ENCODE measurements at places on chromosomes 1 and 21.

DNA sequence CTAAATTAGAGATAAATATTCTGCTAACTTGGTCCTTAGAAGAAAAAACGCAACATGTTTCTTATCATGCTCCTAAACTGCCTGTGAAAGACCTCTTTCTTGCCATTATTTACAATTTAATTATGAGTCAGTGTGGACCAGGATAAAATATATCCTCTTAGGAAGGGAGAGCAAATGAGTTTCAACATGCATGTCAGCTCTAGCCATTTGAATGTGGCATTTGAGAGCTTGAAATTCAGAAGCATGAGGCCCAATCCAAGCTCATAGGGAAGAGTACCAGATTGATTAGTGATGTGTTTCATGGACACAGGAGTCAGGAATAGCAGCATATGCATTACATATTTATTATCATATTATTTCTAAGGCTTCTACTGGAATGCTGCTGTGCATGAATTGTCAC lies 39.3 kb downstream of the TBX15 start:
- peak; percentile 3 for DNase-seq

- peak; percentile 24 for DNase-seq
These were observed 21.5 kb upstream of the LEFTY2 start for GRCh38 chr1:225962440-225962975.

DNA sequence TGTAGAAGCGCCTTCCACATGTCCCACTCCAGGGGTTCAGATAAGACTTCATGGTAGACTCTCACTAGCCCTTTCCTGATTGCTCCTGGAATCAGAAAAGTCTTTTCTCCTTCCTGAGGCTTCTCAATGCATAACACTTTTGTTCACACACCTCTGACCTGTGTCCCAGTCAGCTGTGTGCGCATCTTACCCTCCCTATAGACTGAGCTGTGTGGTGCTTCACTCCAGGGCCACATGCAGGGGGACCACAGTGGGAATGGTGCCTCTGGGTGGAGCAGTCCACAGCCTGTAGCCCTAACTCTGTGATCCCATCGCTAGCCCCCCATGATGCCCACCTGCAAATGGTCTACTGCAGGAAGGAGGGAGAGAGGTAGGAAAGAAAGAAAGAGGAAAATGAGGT lies 84.0 kb upstream of the TLR5 start:
- DNase-seq: no peak

- DNase-seq: no peak
These were observed 236.6 kb upstream of the GJB5 start for GRCh38 chr1:34518146-34518699.

DNA sequence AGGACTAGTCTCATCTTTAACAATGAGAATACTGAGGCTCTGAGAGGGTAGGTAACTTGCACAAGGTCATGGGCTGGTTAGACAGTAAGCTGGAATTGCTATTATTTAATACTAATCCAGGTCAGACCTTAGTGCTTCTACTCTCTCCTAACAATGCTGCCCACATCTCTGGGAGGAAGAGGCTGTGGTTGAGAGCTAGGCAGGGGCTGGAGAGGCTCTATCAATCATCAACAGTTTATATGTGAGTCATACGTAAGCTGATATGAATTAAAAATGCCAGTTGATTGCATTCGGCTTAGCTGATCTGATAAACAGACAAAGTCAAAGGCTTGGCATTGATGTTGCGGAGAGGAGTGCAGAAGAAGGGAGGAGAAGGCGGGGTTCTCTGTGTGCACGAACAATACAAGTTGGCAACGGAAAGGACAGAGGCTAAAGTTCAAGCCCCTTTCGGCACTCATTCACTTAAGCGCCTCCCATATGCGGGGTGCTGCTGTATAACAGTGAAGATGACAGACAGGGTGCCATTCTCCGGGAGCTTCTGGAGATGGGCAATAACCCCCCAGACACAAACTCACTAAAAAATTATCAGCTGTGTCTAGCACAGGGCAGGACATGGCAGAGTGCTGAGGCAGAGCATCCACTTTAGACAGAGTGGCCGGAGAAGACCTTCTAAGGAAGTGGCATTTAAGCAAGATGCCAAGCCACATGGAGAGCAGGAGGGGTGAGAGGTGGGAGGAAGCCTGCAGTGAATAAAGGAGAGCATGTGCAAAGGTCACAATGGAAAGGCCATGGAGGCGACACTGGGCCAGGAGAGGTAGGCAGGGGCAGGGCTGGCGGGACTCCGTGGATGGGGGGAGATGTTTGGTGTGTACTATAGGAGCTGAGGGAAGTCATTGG lies 195.2 kb downstream of the ZSCAN20 start:
- no peak for DNase-seq

DNA sequence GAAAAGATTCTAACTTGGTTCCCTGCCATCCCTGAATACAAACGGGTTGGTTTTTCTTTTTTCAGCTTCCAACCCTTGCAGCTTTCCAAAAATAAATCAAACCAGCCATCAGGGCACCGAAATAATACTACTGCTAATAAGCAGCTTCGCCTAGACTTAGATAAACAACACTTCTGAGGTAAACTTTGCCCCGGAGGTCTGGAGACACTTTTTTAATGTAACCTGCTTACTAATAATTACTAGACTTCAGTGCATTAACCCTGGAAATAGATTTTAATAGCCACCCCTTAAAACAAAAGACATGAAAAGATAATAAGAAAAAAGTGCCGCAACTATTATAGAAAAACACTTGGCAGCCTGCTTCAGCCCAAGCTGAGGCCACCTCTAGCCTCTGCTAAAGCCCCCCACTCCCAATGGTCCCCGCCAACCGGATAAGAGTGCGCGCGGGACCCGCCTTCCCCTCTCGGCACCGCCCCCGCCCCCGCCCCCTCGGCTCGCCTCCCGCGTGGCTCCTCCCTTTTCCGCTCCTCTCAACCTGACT lies 405 bp upstream of the GADD45A start:
- no peak for DNase-seq

DNA sequence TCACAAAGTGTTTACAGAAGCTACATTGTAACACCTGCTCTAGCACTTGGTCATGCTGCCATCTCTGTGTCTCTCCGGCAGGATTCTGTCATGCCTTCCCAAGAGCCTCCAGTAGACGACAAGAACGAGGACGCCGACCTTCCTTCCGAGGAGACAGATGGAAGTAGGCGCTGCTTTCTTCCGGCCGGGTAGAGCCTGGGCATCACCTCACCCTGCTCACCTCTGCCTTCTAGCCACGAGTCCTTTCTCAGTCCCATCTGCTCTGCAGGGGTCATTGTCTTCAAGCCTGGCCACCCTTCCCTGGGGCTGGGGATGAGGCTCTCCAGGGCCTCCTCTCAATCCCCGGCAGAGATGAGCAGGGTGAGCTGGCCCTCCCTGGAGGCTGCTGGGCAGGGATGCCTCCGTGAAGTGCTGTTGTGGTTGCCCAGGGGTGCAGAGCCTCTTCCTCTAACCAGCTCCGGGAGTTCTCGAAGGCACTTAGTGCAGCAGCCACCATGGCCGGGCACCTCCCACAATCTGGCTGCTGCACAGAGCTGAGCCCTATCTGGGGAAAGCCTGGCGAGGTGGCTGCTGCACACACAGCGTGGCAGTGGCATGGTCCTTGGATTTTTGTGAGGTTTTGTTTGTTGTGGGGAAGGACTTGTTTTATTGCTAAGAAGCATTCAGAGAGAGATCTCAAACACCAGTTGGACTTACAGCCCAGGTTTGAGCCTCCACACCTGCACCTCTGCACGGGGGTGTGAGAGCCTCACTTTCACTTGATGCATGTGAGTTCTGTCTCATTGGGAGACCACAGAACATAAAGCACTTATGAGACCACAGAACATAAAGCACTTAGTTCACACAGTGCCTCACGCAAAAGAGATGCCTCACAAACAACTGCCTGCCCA lies 48.4 kb downstream of the FAAP20 start:
- no peak for DNase-seq

GRCh38 chr1:59731591-59731990 lies 83.2 kb upstream of the HOOK1 start:
- DNase-seq: no peak

- peak; percentile 37 for DNase-seq
These were observed 75.5 kb downstream of the NAV1 start for GRCh38 chr1:201614262-201615015.

DNA sequence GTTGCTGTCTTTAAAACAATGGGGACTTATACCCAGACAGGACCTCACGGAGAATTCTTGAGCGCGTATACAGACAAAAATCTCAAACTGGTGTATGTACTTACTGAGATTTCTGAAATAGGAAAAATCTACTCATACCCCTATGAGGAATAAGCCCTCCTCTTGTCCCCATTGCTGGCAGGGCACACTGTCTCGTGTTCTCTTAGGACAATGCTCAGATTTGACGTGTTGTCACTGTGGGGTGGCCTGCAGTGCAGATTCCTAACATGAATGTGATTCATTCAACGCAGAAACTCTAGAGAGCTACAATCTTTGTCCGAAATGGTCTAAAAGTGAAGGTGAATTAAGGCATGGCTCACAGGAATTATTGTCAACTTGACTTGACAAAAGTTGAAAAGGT lies 31.1 kb upstream of the PDE9A start:
- DNase-seq: no peak

GRCh38 chr1:182672487-182672836 lies 11.9 kb downstream of the RGS8 start:
- no peak for DNase-seq

DNA sequence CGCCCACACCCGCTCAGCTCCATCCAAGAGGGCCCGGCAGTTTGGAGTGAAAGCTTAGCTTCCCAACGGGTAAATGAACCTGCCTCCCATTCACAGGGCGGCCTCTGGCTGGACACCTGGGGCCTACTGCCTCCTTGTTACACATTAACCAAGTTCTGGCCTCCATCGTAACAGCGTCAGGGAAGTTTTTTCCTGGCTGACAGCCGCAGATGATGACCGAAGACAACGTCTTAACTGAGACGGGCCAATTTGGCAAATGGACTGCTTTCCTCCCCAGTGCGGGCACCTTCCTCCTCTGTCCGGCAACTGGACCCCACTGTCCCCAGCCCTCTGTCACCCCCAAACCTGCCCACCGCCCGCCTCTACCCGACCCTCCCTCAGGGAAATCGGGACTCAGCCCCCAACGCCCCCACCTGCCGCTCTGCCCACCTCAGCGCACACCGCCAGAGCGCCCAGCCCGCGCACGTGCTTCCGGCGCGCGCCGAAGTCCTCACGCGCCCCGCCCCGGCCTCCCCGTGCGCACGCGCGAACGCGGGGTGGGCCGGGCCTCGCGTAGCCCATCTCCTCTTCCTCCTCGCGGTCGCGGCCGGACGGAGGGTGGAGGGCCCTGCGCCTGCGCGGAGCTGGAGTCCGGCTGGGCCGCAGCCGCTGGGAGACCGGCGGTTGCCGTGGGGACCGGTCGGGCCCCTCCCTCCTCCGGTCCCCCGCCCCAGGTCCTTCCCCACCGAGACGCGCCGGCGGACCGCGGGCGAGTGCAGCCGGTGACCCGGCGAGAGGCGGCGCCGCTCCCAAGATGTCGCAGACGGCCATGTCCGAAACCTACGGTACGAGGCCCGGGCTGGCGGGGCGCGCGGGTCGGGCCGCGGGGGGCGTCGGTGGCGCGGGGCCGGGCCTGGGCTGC lies at the start of gene RAB4A:
RAB4A (plus strand) TSS at position 565 of the 901 bp plus-strand sequence; CDS start at position 794, 229 bp downstream.
- peak; percentile 90 for DNase-seq

GRCh38 chr21:31366825-31367224 lies 22.8 kb upstream of the TIAM1 start:
- DNase-seq: peak; percentile 93

DNA sequence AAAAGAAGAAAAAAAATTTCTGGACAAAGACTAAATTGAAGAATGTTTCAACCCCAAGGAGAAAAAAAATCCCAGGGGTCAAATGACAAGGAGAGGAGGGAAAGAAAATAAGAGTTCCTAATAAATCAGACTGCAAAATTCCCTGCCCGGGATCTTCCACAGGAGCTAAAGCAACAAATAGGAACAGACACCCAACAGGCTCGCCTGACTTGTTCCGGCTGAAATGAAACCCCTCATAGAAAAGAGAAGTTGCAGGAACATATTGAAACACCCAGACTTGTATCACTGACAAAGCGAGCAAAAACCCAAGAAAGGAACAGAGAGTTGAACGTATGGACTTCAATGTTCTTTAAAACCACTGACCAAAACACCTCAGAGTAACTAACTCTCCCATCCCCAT lies 123.0 kb downstream of the TIAM1 start:
- no peak for DNase-seq

DNA sequence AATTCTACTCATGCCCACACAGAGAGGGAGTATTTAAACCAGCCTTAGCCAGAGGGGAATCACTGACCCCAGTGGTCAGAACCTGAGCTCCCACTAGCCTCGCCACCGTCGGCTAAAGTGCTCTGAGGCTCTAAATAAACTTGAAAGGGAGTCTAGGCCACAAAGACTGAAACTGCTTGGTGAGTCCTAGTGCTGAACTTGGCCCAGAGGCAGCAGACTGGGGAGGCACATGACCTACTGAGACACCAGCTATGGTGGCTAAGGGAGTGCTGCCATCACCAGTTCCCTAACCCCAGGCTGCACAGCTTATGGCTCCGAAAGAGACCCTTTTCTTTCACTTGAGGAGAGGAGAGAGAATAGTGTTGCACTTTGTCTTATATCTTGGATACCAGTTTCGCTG lies 1542.8 kb downstream of the KCNT2 start:
- no peak for DNase-seq

- no peak for DNase-seq
These were observed 318.9 kb downstream of the SEC16B start for GRCh38 chr1:177650947-177651346.

- no peak for DNase-seq
These were observed 3.9 kb downstream of the CD1B start for GRCh38 chr1:158327481-158327880.

DNA sequence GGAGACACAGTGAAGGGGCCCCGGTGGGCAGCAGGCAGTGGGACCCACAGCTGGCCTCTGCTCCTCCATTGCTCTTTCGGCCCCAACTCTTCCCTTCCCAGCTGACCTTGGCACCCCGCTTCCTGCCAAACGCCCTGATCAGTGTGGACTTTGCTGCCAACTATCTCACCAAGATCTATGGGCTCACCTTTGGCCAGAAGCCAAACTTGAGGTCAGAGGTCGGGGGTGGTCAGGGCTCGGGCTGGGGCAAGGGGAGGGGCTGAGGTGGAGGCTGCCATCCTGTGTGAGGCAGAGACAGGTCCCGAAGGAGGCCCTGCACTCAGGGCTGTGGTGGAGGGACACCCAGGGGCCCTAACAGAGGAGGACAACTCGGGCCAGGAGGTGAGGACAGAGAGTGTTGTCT lies 13.7 kb downstream of the PODN start:
- no peak for DNase-seq

DNA sequence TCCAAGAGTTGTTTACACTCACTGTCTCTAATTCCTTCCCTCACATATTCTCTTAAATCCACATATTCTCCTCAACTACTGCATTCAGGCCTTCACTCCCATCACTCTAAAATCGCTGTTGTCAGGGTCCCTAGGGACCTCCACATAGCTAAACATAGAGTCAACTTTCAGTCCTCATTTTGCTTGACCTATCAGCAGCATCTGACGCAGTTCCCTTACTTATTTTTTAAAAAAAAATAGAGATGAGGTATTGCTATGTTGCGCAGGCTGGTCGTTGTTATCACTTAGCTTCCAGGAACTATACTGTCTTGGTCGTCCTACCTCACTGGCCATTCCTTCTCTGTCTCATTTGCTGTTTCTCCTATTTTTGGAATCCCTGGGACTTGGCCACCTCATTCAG lies 11.7 kb upstream of the PLEKHO1 start:
- DNase-seq: no peak

Data from fibroblast of pulmonary artery (primary cell).